Epithelial cell of prostate (primary cell): ENCODE measurements at places on chromosomes 6 and 20.
A peak's percentile ranks its signal among the peaks of the same experiment; 100 is the strongest.

- no peak for DNase-seq
Measured at GRCh38 chr20:24407151-24407550, 62.3 kb upstream of the SYNDIG1 start.

DNA sequence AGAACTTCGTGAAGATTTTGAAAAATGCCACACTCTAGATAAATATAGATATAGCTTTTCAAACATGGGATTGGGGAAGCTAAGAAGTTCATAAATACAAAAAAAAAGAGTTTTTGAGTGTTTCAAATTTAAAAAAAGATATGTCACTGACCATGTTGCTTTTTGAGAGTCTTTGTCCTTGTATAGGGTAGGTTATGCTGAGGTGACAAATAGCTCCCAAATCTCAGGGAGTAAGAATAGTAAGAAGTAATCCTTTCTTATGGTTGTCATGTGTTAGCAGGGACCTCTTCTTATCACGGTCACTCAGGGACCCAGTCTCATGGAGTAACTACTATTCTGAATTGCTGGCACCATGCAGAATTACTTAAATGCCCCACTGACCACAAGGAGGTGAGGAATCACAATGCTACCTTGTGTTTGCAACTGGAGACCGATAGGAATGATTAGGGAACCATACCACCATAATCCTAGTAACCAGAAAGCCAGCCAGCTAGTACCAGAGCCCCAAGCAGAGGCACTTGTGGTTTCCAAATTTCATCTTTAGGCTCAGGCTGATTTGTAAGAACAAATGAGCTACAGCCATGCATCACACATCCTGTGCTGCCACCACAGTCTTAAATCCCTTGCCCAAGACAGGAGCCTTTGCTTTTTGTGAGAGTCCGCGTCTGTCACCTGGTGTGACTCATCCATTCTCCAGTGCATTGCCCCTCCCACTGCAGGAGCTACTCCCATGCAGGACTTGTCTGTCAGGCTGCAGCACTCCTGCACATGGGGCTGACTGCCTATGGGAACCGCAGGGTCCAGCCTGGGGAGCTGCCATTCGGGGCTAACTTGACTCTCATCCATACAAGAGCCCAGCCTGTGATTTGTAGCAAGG, 42.4 kb upstream of the ADGRF4 start:
- peak; percentile 83 for DNase-seq

GRCh38 chr6:17842014-17842776, 135.5 kb upstream of the NUP153 start:
- no peak for DNase-seq

GRCh38 chr6:110284855-110285254, 73.3 kb downstream of the METTL24 start:
- no peak for DNase-seq

- no peak for DNase-seq
Measured at GRCh38 chr20:51570739-51571459, 28.4 kb upstream of the NFATC2 start.
